Endothelial cell of umbilical vein (primary cell): ENCODE measurements at places on chromosomes 7 and 10. TPM values are rescaled to one million over a fixed set of nuclear protein-coding genes. Genes with fewer than 3 reads are reported as not detected.

DNA sequence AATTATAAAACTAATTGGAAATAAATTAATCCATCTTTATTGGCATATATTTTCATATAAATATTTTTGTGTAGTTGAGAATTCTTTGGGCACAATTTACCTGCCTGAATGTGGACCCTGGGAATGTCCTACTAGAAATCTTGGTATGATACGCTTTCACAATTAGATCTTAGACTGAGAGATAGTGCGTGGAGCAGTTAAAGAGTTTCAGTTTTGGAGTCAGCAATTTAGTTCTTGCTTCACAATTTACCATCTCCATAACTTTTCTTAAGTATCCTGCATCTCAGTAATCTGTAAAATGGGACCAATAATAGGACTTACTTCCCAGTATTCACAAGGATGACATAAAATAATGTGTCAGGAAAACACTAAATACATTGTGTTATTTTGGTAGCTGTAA lies 2.0 kb downstream of the MTPN start:
- DNase-seq: no peak

DNA sequence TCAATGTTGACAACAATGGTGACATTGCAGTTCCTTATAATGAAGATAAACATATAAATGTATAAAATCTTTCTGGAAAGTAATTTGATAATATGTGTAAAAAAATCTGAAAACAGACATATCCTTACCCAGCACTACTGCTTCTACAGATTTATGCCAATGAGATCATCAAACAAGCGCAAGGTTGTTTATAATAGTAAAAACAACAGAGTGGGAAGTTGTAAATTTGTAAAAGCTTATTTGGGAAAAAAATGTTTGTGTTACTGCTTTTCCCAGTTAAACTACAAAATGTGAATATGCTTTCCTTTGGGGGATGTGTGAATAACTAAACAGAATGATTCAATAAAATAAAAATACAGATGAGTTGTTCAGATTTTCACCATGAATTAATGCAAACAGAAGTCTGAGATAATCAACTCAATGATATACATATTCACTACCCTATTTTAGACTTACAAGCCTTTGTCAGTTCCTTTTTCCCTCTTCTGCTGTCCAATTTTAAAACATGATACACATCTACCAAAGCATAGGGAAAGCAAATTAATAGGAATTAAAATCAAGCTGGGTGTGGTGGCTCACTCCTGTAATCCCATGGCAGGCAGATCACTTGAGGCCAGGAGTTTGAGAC lies 82.1 kb downstream of the USP6NL start:
- no peak for DNase-seq

DNA sequence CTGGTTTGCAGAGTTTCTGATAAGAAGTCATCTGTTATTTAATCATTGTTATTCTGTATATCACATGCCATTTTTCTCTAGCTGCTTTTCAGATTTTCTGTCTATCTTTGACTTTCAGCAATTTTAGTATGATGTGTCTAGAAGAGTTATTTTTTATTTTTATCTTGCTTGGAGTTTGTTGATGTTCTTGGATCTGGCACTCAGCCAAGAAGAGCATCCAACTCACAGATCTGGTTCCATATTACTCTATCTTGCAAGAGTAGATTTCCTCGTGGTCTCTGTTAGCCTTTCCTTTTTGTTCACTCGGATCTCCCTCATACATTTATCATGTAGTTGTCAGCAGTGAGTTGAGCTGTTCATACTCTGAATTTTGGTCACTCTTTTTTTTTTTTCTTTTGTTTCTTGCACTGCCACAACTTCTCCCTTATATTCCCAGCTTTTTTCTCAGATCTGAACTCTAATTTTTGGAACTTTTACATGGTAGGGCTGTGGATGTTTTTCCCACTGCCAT lies 54.8 kb upstream of the CALCR start:
- DNase-seq: no peak

DNA sequence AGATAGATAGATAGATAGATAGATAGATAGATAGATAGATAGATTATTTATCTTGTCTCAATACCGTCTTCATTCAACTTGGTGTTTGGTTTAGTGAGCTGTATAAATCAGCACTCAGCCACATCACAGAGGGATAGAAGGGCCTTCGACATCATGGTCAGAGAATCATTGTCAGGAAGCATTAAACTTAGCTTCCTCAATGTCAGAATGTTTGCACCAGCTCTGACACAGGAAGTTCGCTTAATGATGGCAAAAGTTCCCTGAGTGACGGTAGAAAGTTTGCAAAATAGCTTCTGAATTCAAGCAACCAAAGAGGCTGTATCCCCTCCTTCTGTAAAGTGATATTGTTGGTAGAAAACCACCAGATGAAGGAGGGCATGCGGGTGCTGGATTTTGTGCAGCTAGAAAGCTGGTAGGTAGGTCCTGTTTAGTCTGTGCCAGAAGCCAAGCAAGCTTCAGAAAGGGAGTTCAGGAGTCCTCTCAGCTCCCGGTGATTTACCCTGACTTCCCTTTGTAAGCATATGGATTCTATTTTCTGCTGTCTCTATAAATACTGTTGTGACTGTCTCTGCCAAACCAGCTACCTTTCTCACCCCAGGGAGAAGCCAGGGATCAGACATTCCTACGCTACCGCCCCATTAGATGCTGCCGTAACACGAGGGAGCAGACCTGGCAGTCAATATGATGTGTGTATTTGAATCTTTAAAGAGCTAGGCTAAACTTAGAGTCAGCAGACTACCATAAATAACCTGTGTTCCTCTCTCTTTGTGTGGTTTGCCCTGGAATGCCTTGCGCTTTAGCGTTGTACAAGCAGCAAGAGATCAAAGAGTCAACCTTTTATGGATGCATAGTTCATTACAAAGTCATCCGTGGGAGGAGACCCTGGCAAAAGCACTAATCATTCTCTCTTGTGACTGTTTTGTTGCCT lies 200.5 kb upstream of the KIAA1217 start:
- DNase-seq: no peak

DNA sequence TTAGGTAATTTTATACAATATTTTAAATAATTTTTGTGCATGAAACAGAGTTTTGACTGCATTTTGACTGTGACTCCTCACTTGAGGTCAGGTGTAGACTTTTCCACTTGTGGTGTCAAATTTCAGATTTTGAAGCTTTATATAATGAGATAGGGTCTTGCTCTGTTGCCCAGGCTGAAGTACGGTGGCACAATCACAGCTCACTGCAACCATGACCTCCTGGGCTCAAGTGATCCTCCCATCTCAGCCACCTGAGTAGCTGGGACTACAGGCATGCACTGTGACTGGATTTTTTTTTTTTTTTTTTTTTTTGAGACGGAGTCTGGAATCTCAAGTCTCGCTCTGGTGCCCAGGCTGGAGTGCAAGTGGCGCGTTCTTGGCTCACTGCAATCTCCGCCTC lies 74.9 kb downstream of the TCF7L2 start:
- no peak for DNase-seq

PDGFA gene
- 17.4 and 23.2 TPM in 2 replicates for polyA plus RNA-seq

- no peak for DNase-seq
Measured at GRCh38 chr7:48933549-48934085, 9.3 kb downstream of the CDC14C start.

PPP1R3A gene
- not detected in 2 replicates for polyA plus RNA-seq

DNA sequence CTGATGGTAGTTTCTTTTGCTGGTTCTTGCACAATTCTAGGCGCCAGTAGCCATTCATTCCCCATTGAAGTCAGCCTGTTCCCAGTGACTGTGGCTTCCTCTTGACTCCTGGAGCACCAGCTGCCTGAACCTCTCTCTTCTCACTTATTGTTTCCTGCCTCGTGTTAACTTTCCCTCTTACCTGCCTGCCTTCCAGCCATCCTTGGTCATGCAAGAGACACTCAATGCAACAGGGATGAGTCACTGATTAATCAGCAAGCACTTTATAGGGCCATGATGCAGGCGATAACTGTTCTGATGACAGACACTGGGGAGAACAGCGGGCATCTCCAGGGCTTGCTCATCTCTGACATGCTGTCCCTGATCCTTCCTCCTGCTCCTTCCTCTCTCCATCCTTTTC lies 122.0 kb downstream of the PLCE1 start:
- no peak for DNase-seq

- DNase-seq: no peak
Measured at GRCh38 chr10:78269060-78269459, 235.4 kb downstream of the RPS24 start.

DNA sequence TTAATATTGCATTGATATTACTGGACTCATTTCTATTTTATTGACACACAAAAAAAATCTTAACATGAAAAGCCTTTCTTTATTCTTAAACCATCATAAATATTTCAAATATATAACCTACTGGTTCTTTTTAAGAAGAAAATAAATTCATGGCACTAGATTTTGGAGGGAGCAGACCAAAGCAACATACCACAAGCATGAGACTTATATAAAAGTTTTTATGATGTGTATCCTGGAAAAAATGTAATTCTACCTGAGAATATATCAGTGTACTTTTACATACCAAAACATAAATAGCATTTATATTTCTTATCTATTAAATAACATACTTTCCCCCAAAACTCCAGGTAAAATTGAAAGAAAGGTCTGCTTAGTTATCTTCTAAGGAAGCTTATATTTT lies 508.2 kb upstream of the SEMA3D start:
- no peak for DNase-seq

CALHM3 gene
- not detected in 2 replicates for polyA plus RNA-seq

DNA sequence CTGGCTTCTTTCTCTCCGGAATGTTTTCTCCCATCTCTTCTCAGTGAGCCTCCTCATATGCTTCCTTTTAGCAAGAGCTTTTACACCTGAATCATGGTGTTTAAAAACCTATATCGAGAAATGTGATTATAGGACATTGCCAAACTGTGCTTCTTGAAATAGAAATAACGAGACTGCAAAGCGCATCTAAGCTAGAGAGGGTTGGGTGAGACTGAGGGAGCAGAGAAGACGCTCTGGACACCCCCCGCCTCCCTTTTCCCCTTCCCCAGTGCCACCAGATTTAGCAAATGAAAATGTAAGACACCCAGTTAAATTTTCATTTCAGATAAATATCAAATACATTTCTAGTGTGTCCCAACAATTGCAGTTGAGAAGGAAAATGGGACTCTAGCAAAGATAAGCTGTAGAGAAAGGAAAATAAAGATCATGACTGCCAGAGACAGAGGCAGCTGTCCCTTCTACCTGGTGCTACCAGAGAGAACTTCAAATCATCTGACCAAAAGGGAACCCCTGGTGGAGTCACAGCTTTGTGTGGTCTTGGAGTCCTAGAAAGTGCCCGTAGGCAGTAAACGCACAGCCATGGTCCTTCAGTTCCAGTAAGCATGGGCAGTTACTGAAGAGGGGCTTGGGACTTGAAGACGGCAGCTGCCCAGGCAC lies 14.6 kb downstream of the GSDME start:
- no peak for DNase-seq

- no peak for DNase-seq
Measured at GRCh38 chr7:151869968-151870918, 6.7 kb downstream of the PRKAG2 start.

DNA sequence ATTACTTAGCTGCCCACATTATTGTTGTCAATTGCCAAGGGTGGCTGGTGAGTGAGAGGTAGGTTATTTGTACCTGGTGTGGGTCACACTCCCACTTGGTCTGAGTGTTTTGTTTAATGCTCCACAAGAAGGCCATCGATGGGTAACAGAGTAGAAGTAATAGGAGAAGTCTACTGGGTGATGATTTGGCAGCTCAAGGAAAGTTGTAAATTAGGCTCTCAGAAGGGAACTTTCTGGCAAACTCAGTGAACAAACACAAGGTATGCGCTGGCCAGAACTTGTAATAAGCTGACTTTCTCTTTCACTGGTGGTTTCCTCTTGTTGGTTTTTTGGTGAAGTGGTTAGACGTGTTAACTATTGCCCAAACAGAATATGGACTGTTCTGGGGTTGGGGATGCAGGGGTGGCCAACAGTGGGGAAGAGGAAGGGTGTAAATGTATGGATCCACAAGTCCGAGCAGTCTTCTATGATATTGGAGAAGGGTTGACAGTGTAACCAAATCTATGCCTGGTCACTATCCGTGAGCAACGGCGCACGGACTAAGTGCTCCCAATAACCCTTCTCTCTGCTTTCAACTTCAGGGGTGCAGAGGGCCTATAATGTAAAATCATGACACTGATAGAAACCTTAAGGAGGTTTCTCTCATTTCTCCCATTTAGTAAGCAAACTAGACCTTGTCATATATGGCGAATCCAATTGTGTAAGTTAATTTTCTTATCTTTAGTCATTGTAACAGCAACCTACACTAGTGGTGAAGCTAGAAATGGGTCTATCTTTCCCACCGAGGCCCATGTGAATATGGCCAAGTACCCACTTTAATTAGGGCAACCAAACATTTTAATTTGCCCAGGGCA lies 212.8 kb downstream of the PTEN start:
- DNase-seq: no peak
